ENCODE measurements at places on chromosomes 3 and 15.

DNA sequence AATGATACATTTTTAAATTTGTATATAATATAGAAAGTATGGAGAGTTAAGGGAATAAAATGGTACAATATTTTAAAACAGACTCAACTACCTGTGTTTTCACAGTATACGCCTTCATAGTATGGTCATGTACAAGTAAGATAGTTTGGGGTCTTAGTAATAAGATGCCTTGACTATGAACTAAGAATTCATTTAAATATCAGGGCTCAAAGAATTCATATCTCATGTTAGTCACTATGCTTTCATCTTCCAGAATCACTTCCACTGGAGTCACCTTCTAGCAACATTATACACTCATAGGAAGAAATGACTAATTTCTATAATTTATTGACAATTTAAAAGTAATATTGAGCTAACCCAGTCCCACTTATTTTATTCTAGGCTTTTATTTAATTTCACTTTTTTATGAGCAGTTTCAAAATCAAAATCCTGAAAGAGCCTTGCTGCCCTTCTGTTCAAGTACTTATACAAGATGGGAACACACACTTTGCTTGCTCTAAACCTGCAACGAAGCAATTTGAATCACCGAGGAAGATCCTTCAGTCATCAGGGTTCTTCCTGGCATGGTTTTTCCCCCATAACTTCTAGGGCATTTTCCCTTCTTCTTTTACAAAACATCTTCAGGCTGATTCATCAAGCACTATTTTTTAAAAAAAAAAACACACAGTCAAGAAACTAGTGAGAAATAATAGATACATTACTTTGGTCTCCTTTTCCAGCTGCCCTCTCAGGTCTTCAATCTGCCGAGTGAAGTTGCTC lies 94.1 kb downstream of the MYH15 start:
- DNase-seq = no peak

- no peak for DNase-seq
Measured at GRCh38 chr3:49609314-49609713, 55.0 kb downstream of the BSN start.

DNA sequence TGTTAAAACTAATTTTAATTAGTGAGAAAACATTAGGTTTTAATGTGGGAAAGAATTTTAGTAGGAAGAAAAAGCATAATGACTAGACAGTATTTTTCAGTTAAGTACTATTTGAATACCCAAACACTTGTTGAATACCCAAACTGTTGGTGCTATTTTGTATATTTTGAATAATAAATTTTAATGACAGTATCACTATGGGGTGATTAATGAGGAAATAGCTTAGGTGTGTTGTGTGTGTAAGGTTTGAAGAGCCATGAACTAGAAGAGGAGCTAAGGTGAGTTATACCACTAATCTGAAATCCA lies 4.7 kb upstream of the EBLN2 start:
- DNase-seq = no peak

DNA sequence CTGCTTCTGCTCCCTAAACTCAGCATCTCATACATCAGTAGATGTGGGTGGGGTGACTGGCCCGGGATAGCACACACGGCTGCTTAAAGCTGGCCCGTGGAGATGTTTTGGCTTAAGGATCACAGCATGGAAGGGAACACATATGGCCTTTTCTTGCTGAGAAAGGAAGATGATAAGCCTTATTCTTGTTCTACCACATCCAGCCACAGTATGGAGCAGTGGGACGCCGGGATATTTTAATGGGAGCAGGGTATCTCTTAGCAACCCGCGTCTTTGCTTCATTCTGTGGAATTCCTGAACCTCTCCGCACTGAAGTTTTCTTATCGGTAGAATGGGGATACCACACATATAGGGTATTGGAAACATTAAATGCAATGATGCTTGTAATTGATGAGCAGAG lies 94.1 kb upstream of the PROK2 start:
- DNase-seq = no peak

- DNase-seq = no peak
Measured at GRCh38 chr3:58269356-58269755, 31.8 kb downstream of the ABHD6 start.

DNA sequence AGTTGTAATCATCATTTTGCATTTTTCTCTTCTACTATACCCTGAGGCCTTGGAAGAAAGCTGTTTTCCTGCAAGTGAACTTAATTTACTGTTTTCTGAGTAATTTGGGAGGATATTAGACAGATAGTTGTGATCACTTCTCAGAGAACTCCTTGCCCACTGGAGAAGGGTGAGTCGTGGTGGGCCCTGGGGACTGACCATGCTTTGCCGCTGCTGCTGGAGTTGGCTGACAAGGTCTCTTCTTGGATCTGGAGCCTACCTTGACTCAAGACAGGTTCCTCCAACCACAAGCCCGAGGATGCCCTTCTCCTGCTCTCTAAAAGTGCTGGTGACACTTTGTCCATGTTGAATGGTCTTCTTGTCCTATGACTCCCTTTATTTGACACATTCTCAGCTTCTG lies 68.4 kb downstream of the KCNAB1 start:
- DNase-seq = no peak

DNA sequence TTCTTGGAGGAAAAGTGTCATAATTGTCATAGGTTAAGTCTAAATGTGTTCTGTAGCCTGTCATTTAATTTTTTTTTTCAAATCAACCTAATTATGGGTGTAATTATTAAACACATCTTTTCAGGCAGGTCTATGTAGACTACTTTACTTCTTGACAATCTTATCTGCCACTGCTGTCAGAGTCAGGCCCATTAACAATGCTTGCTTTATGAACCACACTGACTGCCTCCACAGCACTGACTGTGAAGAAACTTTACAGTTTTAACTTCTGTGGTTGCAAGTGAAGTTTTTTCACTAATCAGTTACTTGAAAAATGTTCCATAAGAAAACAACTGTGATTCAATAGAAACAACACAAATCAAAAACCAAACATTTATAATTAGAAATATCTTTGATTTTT lies 407.8 kb downstream of the PLCL2 start:
- DNase-seq = no peak

GRCh38 chr15:51094606-51095569 lies at the start of gene TNFAIP8L3:
Gene TNFAIP8L3 (minus strand): TSS chr15:51094906. CDS start chr15:51094595, 311 bp downstream.
- DNase-seq = no peak

GRCh38 chr3:182713743-182714517 lies 79.4 kb upstream of the ATP11B start:
- DNase-seq = peak; percentile 81

- peak; percentile 90 for DNase-seq
Measured at GRCh38 chr3:197186887-197187588, 111.4 kb downstream of the DLG1 start.

DNA sequence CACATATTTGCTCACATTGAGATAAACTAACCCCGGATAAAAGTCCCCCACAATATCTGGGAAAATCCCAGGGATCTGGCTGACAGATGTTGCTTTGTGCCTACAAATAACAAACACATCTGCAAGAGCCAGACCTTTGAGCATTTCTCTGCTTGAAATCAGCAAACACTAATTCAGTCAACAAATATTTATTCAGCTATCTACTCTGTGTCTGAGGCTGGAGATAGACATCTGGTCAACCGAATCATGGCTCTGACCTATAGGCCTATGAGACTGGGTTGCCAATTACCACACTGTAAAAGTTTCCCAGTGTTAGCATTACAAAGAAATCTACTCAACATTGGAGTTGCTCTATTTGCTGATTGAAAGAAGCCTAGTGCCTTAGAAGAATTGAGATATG lies 201.1 kb upstream of the CADPS start:
- no peak for DNase-seq

GRCh38 chr3:26753095-26753494 lies 130.5 kb downstream of the LRRC3B start:
- no peak for DNase-seq

GRCh38 chr15:58921267-58921790 lies 12.2 kb downstream of the SLTM start:
- no peak for DNase-seq

DNA sequence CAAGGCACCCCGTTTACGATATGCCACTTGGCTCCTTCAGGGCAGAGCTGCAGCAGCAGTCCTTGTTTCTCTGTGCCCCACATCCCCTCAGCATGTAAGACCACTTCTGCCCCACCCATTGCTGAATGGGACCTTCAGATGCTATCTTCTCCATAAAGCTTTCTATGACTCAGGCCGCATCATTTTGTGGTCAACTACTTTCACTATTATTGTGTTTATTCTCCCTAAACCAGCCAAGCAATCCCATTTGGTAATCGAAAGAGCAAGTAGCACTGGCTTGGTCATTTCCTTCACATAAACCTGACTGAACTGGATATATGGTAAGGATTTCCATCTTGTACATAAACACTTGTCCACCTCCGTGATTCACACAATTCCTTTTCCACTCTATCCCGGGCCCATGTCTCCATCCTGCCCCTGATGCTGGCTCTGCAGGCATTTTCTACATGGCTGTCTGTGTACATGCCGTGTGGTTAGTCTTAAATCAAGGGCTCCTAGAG lies 25.7 kb downstream of the LIPC start:
- no peak for DNase-seq

DNA sequence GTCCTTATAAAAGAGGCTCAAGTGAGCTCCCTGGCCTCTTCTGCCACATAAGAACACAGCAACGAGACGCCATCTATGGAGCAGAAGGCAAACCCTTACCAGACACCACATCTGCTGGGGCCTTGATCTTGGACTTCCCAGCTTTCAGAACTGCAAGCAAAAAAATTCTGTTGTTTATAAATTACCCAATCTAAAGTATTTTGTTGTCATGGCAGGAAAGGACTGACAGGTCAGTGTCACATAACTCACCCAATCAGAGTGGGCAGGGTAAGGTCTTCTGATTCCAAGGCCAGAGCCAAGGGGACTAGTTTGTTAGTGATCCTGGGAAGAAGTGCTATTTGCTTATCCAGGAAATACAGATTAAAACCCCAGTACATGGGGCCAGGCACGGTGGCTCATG lies 98.9 kb downstream of the HMG20A start:
- DNase-seq = no peak

- no peak for DNase-seq
Measured at GRCh38 chr3:52405066-52405465, 39.8 kb downstream of the SEMA3G start.

DNA sequence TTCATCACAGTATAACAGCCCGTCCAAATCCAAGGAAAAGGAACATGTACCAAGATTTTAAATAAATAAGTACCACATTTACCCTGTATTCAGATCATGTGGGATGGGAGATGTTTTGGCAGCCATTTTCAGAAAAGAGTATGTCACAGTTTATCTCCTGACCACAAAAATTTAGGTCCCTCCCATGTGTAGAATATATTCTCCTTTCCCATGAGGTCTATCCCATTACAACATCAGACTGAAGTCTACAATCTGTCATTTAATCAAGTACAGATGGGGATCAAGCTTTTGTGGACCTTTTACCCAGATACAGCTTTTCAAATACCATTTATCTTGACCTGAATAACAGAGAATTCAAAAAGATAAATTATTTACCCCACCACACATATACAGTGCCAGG lies 444.5 kb downstream of the PLOD2 start:
- no peak for DNase-seq

DNA sequence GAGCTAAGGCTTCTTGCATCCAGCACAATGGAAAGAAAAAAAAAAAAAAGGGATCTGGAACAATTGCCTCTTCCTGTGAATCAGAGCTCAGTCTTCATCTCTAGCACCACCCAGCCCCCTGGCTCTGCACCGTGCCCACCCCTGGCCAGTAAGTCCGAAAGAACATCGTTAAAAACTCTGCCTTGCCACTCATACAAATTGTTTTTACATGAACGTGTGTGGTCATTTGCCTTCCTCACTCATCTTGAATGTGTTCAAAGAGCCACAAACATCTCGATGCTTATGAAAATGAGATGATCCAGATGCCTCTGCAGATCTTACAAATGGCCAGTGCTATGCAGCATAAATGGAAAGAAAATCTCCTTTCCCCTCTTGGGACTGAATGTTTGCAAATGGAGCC lies 400.0 kb upstream of the PPP2R3A start:
- no peak for DNase-seq

DNA sequence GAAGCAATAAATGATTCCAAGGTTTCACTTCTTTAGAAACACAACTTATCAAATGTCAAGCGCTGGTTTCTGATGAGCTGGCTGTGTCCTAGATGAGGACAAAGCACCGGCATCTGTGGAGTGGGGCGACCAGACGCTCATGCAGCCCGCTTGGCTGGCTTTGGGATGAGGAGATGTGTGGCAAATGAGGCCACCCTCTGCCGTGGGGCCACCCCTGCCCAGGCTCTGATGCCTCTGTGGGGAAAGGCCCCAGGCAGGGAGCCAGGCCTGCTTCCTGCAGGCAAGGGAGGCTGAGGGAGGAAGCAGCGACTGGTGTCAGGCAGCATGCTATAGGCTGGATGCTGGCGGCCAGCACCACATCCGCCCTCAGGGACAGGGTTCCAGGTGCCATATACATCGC lies 102.9 kb downstream of the HERC2 start:
- DNase-seq = no peak

GRCh38 chr3:123562547-123562946 lies 22.3 kb downstream of the HACD2 start:
- no peak for DNase-seq

GRCh38 chr3:156635034-156635433 lies 39.4 kb upstream of the TIPARP start:
- no peak for DNase-seq

DNA sequence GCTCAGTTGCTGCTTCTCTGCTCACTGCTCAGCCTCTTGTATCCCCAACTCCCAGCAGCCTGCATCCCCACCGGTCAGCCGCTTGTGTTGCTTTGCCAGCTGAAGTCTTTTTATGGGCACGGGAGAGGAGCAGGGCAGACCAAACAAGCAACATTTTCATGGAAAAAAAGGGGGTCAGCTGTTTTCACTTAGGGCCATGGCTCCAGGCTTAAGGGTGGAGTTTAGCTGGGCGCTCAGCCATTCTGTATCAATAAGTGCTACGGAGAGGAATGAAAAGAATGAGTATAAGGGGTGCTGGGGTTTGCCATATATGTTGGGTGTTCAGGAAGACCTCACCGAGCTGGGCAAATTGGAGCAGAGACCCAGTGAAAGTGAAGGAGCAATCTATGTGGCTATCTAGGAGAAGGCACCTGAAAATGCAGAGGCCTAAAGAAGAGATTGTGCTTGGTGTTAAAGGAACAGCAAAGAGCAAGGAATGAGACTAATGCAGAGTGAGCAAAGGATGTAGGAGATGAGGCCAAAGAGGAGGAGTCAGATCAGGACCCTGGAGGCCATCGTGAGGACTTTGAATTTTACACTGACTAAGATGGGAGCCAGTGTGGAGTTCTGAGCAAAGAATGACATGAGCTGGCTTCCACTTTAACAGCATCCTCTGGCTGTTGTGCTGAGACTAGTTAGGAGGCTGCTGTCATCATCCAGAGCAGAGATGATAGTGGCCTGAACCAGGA lies 16.6 kb upstream of the IREB2 start:
- no peak for DNase-seq

DNA sequence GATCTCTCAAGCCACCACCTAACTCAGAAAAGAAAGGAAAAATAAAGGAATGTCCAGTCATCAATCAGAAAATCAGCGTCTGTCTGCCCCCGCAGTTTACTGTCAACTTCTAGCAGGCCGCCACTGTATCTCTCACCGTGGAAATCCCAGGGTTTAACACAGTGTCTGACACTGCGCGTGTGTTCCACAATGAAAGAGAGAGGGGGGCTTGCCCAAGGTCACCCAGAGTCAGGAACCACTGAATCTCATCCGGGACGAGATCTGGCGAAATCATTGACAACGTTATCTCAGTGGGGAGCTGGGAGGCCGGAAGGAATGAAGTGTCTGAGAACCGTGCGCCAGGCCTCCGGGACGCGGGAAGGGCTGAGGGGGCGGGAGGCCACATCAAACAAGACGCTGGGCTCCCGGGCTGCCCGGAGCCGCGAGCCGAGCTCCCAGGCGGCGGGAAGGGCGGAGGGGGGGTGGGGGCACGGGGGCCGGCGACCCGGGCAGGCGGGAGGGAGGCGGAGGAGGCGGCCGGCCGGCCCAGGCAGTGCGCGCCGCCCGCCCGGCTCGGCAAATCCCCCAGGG lies 2.2 kb upstream of the HES1 start:
- DNase-seq = peak; percentile 51

Data from NAMALWA (cell line).